Purkinje cell (primary cell): ENCODE measurements at places on chromosomes 5 and 9. TPM values are rescaled to one million over a fixed set of nuclear protein-coding genes. Genes with fewer than 3 reads are reported as not detected.

Gene PCDHAC1
- 11.6 and 30.0 TPM in 2 replicates for polyA plus RNA-seq

Gene SH3GL2
- 328 and 370 TPM in 2 replicates for polyA plus RNA-seq

Gene CRHBP
- polyA plus RNA-seq = 9.1 TPM in 1 of 2 replicates, not detected in the other

Gene GABRA6
- polyA plus RNA-seq = 21.2 and 21.4 TPM in 2 replicates

Gene EXOSC3
- polyA plus RNA-seq = 13.5 TPM in 2 replicates

Gene MARVELD2
- 0.66 TPM in 1 of 2 replicates, not detected in the other for polyA plus RNA-seq

Gene IGIP
- 22.9 and 34.7 TPM in 2 replicates for polyA plus RNA-seq

Gene TMEM8B
- 7.1 and 9.0 TPM in 2 replicates for polyA plus RNA-seq

Gene CEL
- polyA plus RNA-seq = 0.09 and 0.10 TPM in 2 replicates
